ENCODE measurements at places on chromosomes 12 and 14. TPM values are rescaled to one million over a fixed set of nuclear protein-coding genes. Genes with fewer than 3 reads are reported as not detected.

Gene ZDHHC22
- total RNA-seq = not detected

- DNase-seq = no peak
Observed at GRCh38 chr12:67693894-67694293, 45.3 kb downstream of the DYRK2 start.

- DNase-seq = no peak
Observed at GRCh38 chr14:59187802-59188460, 536 bp upstream of the DAAM1 start.

- DNase-seq = no peak
Observed at GRCh38 chr12:110992909-110993308, 72.5 kb upstream of the MYL2 start.

DNA sequence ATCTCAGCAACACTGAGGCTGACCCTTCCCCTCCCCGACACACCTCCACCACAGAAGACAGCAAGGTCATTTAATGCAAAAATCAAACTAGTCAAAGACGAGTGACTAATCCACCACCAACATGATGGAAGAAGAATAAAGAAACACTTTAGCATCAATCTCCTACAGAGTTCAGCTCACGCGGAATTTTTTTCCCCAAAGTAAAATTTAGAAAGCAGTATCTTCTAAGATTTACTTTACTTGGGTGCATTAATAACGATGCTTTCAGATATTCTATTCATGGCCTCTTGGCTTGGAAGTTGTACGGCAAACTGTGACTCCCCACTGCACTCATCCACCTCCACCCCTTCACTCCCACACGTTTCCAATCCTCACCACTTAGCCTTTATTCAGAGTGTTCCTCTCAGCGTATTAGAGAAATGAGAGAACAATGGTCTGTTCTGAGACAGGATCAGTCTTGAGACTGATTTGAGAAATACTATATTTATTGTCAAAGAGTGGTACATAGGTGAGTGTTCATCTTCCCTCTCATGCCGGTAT is 1.9 kb downstream of the EGLN3 start:
- no peak for DNase-seq

GRCh38 chr14:29016050-29016900 is 249.7 kb downstream of the FOXG1 start:
- DNase-seq = no peak

- peak; percentile 80 for DNase-seq
Observed at GRCh38 chr12:112303004-112303403, 79.2 kb downstream of the HECTD4 start.

- no peak for DNase-seq
Observed at GRCh38 chr14:49754570-49755097, 13.3 kb upstream of the KLHDC2 start.

Gene CAPRIN2
- total RNA-seq = 12.9 TPM

DNA sequence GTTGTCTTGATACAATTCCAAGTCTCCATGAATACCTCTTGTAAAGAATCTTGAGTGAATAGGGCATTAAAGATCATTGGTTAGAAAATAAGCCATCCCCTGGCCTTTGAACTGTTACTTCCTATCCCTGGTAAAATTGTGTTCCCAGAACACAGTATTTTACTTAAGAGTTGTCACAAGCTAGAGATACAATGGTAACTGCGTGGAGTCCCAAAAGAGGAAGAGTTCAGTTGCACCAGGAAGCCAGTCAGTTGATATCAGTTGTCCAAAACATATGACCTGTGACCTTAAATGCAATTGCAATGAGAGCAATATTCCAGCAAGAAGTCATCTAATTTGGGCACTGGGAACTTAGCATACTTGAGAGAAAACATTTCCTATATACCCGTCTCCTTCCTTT is 117.3 kb downstream of the NEDD1 start:
- DNase-seq = no peak

DNA sequence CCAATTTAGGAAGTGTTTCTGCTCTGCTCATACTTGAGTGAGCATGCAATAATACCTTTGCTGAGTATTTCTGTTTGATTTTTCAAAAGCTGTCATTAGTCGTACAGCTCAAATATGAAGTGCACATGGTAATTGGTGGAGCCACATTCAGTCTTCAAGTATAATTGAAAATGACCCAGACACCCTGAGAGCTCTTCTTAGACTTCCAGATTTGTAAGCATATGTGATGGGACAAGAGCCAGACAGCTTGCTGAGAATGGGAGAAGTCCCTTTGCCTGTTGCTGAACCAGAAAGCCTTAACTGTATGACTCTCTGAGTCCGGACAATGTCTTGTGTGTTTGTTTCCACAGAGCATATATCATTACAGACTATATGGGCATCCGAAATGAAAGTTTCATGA is 307.3 kb downstream of the TMEM117 start:
- DNase-seq = no peak

DNA sequence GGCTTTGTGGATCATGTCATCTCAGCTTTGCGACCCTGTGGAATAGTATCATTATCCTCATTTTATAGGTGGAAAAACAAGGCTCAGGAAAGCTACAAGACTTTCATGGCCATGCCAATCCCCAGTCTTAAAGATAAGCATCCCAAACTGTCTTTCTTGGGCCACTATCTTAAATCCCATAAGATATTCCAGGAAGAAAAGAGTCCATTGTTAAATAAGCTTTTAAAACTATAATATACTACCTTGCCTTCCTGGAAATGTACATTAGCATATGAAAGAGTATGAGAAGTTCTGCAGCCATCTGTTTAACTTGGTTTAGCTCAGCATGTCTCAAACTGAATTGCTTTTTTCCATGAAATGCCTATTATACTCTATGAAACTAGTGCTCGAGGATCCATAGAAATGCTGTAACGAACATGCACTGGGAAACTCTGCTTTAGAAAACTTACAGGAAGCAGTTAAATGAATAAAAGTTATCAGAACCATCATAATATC is 77.1 kb downstream of the B4GALNT3 start:
- DNase-seq = no peak

GRCh38 chr14:105508601-105509000 is 17.6 kb downstream of the TEDC1 start:
- DNase-seq = no peak
